ENCODE measurements at places on chromosomes 7 and 10.

- DNase-seq, result no peak
Measured at GRCh38 chr10:103816431-103816830, 38.9 kb downstream of the SH3PXD2A start.

GRCh38 chr7:88396948-88397322 lies 90.2 kb upstream of the STEAP4 start:
- no peak for DNase-seq

DNA sequence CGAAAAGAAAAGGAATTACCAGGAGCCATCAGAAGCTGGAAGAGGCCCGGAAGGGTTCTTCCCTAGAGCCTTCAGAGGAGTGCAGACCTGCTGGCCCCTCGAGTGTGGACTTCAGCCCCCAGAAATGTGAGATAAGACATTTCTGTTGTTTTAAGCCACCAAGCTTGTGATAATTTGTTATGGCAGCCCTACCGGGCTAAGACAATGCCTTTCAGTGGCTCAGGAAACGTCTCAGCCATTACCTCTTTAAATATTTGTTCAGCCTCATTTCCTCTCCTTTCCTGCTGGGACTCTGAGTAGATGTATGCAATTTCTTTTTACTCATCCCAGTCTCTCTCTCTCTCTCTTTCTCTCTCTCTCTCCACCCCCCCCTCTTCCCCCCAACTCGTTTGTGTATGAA lies 174.7 kb upstream of the GRB10 start:
- DNase-seq, result no peak

DNA sequence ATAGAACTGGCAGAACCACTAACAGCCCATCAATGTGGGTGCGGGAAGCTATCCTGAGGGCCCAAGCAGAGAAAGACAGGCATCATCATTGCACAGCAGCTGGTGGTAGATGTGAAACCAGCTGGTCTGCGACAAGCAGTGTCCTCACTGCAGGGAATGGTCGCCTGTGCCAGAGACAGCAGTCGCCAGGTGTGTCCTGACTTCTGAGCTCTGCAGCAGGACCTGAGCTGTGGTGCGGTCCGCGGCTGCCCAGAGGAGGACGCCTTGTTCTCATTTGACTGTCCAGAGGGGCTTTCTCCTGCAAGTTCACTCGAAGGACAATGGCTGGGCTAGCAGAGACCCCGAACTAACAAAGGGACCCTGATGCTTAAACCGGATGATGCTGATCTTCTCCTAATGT lies 97.4 kb downstream of the LRRC18 start:
- DNase-seq, result no peak

DNA sequence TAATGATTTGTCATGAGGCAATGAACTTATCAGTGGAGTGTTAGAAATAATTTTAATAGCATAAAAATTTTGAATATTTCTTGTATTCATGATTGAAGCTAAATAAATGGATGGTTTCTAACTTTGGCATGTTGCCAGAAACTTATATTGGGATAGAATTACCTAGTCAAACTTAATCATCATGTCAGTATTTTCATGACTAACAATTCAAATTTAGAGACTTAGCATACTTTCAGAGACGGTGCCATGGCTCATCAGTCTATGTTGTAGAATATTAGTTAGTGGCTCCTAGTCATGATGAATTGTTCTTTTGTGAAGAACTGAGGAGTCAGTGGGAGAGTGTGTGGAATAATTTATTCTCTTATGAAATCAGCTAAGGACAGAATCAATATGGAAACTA lies 599.6 kb upstream of the POT1 start:
- DNase-seq, result peak; percentile 29

DNA sequence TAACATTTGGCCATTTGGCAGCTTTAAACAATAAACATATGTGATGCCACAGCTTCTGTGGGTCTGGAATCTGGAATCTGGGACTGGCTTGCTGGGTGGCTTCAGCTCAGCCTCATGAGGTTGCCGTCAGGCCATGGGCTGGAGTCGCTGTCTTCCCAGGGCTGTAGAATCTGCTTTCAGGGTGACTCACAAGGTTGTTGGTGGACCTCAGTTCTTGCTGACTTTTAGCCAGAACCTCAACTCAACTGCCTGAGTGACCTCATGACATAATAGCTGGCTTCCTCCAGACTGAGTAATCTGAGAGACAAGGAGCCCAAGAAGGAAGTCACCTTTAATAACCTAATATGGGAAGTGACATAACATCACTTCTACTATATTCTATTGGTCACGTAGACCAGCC lies 44.6 kb upstream of the TSPAN13 start:
- DNase-seq, result peak; percentile 90

DNA sequence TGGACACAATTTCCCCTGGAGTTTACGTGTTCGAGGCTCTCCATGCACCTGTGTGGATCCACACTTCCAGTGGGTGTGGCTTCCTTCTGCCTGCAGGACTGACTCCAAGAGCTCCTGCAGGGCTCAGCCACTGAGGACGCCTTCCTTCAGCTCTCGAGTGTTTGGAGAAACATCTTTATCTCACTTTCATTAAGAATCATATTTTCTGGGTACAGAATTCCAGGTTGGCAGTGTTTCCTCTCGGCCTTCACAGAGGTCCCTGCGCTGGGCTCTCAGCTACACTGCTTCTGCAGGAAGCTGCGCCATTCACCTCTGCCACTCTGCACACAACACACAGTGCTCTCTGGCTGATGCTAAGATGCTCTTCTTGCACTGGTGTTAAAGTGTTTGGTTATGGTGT lies 69.9 kb upstream of the NKX6-2 start:
- DNase-seq, result no peak

- no peak for DNase-seq
Measured at GRCh38 chr7:157875230-157876179, 538.7 kb downstream of the DNAJB6 start.

- DNase-seq, result no peak
Measured at GRCh38 chr7:106480616-106481031, 180.3 kb downstream of the CCDC71L start.

- no peak for DNase-seq
Measured at GRCh38 chr7:4833691-4834600, 27.9 kb downstream of the PAPOLB start.

GRCh38 chr10:89942217-89942616 lies 240.8 kb downstream of the KIF20B start:
- no peak for DNase-seq

DNA sequence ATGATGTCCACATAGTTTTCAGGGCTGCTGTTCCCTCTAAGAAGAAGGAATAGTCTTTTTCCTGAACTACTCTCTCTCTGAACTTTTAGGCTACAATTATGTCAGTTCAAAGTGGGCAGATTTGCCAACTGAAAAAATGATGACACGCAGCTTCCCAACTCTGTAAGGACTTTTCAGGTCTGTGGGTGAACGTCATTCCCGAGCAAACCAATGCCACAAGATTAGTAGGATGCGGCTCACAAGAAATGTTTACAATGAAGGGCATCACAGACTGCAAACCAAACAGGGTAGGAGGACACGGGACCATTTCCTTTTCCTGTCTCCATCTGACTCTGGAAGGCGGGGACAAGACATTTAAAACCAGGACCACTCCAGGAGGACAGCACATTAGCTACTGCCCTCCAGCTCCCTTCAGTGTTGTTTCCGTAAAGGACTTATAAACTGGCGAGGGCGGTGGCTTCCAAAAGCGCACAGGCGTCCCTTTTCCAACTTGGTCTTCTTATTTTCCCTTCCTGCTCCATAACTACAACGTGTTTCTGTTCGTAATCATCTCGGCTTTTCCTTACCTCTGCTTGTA lies 539 bp upstream of the MKLN1 start:
- DNase-seq, result no peak

DNA sequence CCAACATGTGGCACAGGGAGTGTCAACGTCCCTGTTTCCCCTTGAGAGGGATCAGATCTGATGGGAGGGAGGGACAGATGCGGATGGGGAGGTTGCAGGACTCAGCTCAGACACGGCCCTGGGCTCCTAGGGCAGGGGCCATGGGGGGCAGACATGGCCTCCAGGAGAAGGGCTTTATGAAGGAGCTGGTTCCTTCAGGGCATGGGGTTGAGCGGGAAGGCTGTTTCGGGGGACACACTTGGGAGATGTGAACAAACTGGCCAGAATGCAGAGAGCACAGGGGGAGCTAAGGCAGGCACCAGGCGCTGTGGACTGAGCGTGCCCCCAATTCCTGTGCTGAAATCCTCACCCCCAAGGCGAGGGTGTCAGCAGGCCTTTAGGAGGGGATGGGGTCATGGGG lies 581.9 kb upstream of the FOXK1 start:
- no peak for DNase-seq

DNA sequence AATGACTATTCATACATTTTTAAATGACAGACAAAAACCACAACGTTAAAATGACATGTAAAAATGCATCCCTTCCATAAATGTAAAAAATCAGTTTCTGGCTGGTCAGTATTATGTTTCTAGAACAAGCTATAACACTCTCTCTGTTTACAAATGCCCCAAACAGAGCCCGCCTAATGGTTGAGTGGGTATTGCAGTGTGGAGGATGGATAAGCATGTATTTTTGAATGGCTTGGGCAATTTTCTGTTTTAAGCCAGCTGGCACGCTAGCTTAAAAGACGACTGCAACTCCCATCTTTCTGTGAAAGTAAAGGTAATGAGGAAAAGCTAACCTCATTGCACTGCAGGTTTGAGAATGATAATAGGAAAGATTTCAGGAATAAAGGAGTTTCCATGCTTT lies 430.7 kb downstream of the PARD3 start:
- no peak for DNase-seq

DNA sequence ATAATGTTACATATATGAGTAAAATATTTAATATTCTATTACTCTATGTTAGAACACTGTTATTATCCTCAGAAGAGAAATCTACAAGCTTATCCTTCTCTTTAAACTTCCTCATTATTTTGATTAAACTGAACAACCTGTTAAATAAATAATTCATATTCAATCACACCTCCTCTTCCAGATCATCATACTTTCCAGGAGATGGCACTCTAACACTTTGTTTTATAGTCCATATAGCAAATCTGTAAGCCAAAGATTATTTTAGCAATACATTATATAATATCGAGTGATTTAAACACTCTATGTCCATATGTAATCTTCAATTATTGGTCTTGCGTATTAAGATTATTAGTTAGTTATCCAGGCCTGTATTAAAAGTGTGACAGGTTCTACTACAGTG lies 694.1 kb downstream of the ANKRD7 start:
- peak; percentile 6 for DNase-seq

GRCh38 chr10:85614566-85614965 lies 752.0 kb downstream of the GRID1 start:
- DNase-seq, result no peak

DNA sequence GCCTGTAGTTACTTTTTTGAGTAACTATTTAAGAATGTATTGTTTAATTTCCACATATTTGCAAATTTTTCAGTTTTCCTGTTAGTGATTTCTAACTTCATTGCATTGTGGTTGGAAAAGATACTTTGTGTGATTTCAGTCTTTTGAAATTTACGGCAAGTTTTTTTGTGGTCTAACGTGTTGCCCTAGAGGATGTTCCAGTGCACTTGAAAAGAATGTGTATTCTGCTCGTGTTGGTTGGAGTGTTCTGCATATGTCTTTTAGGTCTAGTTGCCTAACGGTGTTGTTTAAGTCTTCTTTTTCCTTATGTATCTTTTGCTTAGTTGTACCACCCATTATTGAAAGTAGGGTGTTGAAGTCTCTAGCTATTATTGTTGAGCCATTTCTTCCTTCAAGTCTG lies 59.7 kb downstream of the LCOR start:
- no peak for DNase-seq

GRCh38 chr10:132816718-132817117 lies 30.8 kb upstream of the NKX6-2 start:
- no peak for DNase-seq

- peak; percentile 41 for DNase-seq
Measured at GRCh38 chr7:142440219-142440905, 182.5 kb upstream of the PRSS58 start.

DNA sequence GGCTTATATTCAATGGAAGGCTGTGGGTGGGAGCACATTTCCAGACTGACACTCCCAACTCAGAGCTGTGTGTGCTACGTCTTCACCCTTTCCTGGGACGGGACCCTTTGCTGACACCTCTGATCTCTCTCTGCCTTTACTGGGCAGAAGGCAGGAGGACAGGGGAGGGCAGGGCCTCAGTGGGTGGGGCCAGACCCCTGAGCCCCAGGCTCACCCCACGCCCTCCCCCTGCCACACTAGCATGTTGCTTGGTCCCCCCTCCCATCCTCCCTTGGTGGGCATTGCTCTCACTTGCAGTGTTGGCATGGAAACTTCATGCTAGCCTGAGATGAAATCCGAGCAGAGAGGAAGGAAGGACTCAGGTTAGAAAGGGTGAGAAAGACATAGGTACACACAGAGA lies 18.4 kb downstream of the TMEM273 start:
- DNase-seq, result no peak

GRCh38 chr7:936386-937054 lies 18.0 kb downstream of the ADAP1 start:
- DNase-seq, result no peak

DNA sequence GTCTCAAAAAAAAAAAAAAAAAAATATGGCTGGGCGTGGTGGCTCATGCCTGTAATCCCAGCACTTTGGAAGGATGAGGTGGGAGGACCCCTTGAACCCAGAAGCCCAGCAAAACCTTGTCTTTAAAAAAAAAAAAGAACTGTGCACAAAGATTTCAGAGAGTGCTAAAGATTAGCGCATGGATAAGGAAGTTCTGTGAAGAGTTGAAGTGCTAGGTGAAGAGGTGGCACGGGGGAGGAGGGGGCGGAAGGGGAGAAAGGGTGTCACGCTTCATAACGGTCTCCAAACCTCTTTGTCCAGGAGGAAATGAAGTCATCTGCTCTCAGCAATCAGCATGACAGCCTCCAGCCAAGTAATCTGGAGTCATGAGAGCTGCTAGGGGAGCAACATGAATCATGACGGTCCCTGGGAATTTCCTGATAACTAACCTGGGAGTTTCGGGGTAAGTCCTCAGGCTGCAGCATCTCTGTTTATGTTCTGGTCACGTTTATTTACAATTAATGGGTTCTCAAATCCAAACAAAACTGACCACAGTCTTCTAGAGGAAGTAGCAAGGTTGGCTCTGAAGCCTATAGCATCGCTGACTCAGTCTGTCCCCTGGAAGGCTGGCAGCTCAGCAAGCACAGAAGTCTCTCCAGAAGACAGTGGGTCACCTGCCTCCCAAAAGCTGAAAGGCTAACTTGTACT lies 1.9 kb upstream of the PLAU start:
- DNase-seq, result peak; percentile 99

- no peak for DNase-seq
Measured at GRCh38 chr7:51455513-51455912, 138.9 kb upstream of the COBL start.

- DNase-seq, result no peak
Measured at GRCh38 chr10:130439766-130440165, 303.6 kb downstream of the GLRX3 start.

- DNase-seq, result no peak
Measured at GRCh38 chr10:6045314-6045848, 16.8 kb downstream of the IL2RA start.

GRCh38 chr7:102251531-102252365 lies 34.9 kb upstream of the SH2B2 start:
- DNase-seq, result no peak

- no peak for DNase-seq
Measured at GRCh38 chr7:116021237-116021636, 9.3 kb downstream of the TFEC start.
